Small intestine (tissue), 16 donors: ENCODE measurements at places on chromosomes 3 and 15. TPM values are rescaled to one million over a fixed set of nuclear protein-coding genes. Genes with fewer than 3 reads are reported as not detected.

GRCh38 chr3:71931922-71932321 is 147.0 kb upstream of the PROK2 start:
- H3K27me3 ChIP-seq, result no peaks in the 10 kb centered on the region
- no peak overlapping the region for H3K27ac ChIP-seq
- H3K36me3 ChIP-seq, result no peaks in the 10 kb centered on the region
- H3K4me1 ChIP-seq, result no peaks in the 10 kb centered on the region

GRCh38 chr3:94896994-94897393 is 834.1 kb downstream of the NSUN3 start:
- no peak overlapping the region for H3K4me3 ChIP-seq
- no peaks in the 10 kb centered on the region for H3K27me3 ChIP-seq
- H3K36me3 ChIP-seq, result no peaks in the 10 kb centered on the region

- DNase-seq, result no peak
- H3K4me3 ChIP-seq, result no peak overlapping the region
- no peak overlapping the region for H3K27ac ChIP-seq
- H3K27me3 ChIP-seq, result no peaks in the 10 kb centered on the region
Measured at GRCh38 chr15:32861174-32861573, 143.4 kb downstream of the GREM1 start.

- no peaks in the 10 kb centered on the region for H3K27me3 ChIP-seq
- DNase-seq, result no peak
- no peak overlapping the region for H3K4me3 ChIP-seq
- peaks cover 66% of the 10 kb centered on the region for H3K4me1 ChIP-seq
Measured at GRCh38 chr3:134369231-134369741, 5.0 kb downstream of the AMOTL2 start.

GRCh38 chr15:36594556-36595090 is 15.2 kb downstream of the CDIN1 start:
- H3K4me1 ChIP-seq, result peaks cover 3% of the 10 kb centered on the region
- H3K4me3 ChIP-seq, result no peak overlapping the region
- H3K36me3 ChIP-seq, result no peaks in the 10 kb centered on the region
- DNase-seq, result peak; percentile 22
- no peak overlapping the region for H3K27ac ChIP-seq

DNA sequence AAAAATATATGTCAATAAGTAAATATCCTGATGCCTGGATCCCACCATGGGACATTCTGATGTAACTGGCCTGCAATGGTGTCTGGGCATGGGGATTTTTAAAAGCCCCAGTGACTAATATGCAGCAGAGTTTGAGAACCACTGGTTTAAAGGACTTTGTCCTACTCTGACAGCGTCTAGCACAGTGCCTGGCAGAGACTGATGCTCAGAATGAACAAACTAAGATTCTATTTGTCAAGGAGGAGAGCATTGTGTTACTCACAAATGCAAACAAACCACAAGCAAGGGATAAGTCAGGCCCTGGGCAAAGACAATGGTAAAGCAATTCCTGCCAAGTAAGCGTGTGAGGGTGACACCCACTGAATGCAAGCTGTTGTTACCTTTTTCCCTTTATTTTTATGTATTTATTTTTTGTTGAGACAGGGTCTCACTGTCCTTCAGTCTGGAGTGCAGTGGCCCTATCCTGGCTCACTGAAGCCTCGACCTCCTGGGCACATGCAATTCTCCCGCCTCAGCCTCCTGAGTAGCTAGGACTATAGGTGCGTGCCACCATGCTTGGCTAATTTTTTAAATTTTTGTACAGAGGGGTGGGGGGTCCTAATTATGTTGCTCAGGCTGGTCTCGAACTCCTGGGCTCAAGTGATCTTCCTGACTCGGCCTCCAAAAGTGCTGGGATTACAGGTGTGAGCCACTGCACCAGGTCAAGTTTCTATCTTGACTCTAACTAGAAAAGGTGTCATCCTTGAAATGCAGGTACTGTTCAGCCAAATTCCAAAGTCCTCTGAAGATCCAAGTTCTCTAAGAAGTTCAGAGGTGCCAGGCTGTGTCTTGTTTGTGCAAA is 909 bp upstream of the GPD1L start:
- peaks cover 3% of the 10 kb centered on the region for H3K4me1 ChIP-seq
- H3K4me3 ChIP-seq, result no peak overlapping the region
- no peak for DNase-seq
- no peaks in the 10 kb centered on the region for H3K27me3 ChIP-seq
- H3K27ac ChIP-seq, result no peak overlapping the region

DNA sequence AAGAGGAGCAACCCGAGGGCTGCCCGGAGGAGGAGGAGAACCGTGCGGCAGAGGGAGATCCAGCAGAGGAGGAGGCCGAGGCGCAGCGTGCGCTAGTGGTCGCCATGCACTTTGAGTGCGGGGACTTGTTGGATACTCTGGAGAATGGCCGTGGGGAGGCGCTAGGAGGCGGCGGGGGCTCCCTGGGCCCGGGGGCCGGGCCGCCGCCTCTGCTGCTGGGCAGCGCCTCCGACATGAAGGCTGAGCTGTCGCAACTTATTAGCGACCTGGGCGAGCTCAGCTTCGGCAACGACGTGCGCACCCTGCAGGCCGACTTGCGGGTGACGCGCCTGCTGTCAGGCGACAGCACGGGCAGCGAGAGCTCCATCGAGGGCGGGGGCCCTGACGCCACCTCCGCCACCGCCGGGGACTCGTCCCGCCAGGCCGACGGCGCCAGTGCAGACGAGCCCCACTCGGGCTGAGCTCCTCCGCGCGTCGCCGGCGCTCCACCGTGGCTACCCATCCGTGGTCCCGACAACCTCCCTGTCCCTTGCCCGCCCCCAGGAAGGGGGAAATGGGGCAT is 2.0 kb downstream of the FAM43A start:
- peaks cover 42% of the 10 kb centered on the region for H3K27me3 ChIP-seq
- peak overlapping the region; percentile 54 for H3K4me3 ChIP-seq
- no peaks in the 10 kb centered on the region for H3K36me3 ChIP-seq
- peaks cover 3% of the 10 kb centered on the region for H3K4me1 ChIP-seq
- no peak overlapping the region for H3K27ac ChIP-seq

GRCh38 chr3:45968149-45968548 is 24.9 kb downstream of the CXCR6 start:
- H3K4me1 ChIP-seq, result no peaks in the 10 kb centered on the region
- H3K36me3 ChIP-seq, result peaks cover 33% of the 10 kb centered on the region
- no peak for DNase-seq
- no peak overlapping the region for H3K4me3 ChIP-seq

GRCh38 chr3:177579419-177579818 is 382.1 kb upstream of the TBL1XR1 start:
- no peaks in the 10 kb centered on the region for H3K36me3 ChIP-seq
- no peak overlapping the region for H3K4me3 ChIP-seq
- no peak for DNase-seq
- H3K4me1 ChIP-seq, result peaks cover under 1% of the 10 kb centered on the region

DNA sequence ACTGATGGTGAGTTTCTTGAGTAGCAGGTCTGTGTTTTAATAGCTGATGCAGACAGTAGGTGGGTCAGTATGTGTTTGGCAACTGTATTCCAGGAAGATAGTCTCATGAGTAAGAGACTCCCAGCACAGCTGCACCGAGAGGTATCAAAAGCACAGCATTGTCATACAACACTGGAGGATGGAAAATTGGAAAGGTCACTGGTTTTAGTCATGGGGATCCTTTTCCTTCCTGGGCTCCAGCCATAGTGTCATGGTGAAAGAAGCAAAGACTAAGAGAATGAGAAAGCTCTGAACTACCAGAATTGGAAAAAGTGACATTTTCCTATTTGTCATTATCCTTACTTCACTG is 61.5 kb downstream of the P3H2 start:
- H3K27ac ChIP-seq, result no peak overlapping the region
- no peak overlapping the region for H3K4me3 ChIP-seq
- no peaks in the 10 kb centered on the region for H3K4me1 ChIP-seq
- H3K27me3 ChIP-seq, result no peaks in the 10 kb centered on the region

- H3K4me3 ChIP-seq, result no peak overlapping the region
- no peaks in the 10 kb centered on the region for H3K27me3 ChIP-seq
- H3K36me3 ChIP-seq, result peaks cover 6% of the 10 kb centered on the region
Measured at GRCh38 chr3:161253711-161254110, 32.6 kb downstream of the NMD3 start.

- H3K36me3 ChIP-seq, result no peaks in the 10 kb centered on the region
- H3K4me1 ChIP-seq, result no peaks in the 10 kb centered on the region
- H3K27ac ChIP-seq, result no peak overlapping the region
- H3K4me3 ChIP-seq, result no peak overlapping the region
- peaks cover 3% of the 10 kb centered on the region for H3K27me3 ChIP-seq
Measured at GRCh38 chr15:84035399-84035766, 200.2 kb upstream of the GOLGA6L4 start.

DNA sequence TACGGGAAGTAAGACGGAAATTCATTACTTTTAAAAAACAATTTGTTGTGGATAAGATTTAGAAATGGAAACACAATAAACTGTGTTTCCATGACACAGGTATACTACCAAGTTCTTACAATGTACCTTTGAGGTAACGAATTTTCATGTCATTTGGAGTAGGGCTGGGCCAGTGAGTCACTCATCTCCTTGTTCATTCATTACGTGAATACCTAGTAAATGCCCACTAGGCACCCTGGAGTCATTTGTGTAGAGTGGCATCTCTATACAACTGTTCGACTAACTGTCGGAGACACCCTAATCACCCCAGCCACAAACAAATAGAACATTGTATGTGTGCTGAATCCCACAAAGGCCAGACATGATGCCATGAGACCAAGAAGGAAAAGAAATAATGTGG is 94.8 kb downstream of the IGF1R start:
- H3K4me1 ChIP-seq, result peaks cover 2% of the 10 kb centered on the region
- DNase-seq, result no peak
- H3K36me3 ChIP-seq, result no peaks in the 10 kb centered on the region

DNA sequence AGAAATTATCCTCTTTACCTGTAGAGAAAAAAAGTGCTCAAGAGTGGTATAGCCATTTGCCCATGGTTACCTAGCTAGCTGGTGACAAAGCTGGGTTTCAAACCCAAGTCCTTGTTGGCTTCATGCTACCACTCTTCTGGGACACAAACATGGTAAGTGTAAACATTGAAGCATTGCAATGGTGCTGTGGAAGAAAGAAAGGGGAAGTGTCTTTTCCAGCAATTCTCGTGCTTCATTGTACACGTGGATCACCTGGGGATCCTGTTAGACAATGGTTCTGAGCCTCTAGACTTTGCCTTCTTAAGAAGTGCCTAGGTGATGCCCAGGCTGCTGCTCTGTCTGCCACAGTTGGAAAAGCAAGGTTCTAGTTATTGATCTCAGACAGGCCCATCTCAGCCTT is 134.8 kb upstream of the CTNNB1 start:
- no peaks in the 10 kb centered on the region for H3K4me1 ChIP-seq
- DNase-seq, result no peak
- H3K27me3 ChIP-seq, result no peaks in the 10 kb centered on the region
- no peaks in the 10 kb centered on the region for H3K36me3 ChIP-seq

GRCh38 chr3:55884491-55885285 is 397.6 kb upstream of the WNT5A start:
- no peak overlapping the region for H3K27ac ChIP-seq
- no peak for DNase-seq
- H3K4me3 ChIP-seq, result no peak overlapping the region
- no peaks in the 10 kb centered on the region for H3K36me3 ChIP-seq
- no peaks in the 10 kb centered on the region for H3K27me3 ChIP-seq

GRCh38 chr15:29522373-29523276 is 253.0 kb upstream of the NSMCE3 start:
- H3K4me1 ChIP-seq, result no peaks in the 10 kb centered on the region
- no peak overlapping the region for H3K27ac ChIP-seq
- H3K36me3 ChIP-seq, result no peaks in the 10 kb centered on the region
- H3K27me3 ChIP-seq, result no peaks in the 10 kb centered on the region
- no peak for DNase-seq

DNA sequence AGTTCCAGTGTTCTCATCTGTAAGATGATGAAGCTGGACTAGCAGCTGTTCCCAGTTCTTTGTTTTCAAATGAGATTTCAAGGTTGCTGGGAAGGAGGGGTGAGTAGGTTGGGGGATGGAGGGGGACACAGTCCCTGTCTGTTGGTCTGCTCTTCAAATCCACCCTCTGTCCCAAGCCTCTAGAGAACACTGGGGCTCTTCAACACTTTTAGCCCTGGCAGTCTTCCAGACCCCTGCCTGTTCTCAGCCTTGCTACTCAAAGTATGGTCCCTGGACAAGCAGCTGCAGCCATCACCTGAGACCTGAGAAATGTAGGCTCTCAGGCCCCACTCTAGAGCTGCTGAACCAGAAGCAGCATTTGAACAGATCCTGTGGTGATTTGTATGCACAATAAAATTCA is 41.3 kb downstream of the NEK11 start:
- H3K27ac ChIP-seq, result no peak overlapping the region
- no peak overlapping the region for H3K4me3 ChIP-seq
- no peaks in the 10 kb centered on the region for H3K27me3 ChIP-seq
- H3K36me3 ChIP-seq, result no peaks in the 10 kb centered on the region
- no peak for DNase-seq

- no peaks in the 10 kb centered on the region for H3K27me3 ChIP-seq
- peaks cover 79% of the 10 kb centered on the region for H3K4me1 ChIP-seq
- peak overlapping the region; percentile 97 for H3K27ac ChIP-seq
- H3K36me3 ChIP-seq, result no peaks in the 10 kb centered on the region
- peak; percentile 74 for DNase-seq
- no peak overlapping the region for H3K4me3 ChIP-seq
Measured at GRCh38 chr3:157127831-157128767, 31.8 kb downstream of the CCNL1 start.

DNA sequence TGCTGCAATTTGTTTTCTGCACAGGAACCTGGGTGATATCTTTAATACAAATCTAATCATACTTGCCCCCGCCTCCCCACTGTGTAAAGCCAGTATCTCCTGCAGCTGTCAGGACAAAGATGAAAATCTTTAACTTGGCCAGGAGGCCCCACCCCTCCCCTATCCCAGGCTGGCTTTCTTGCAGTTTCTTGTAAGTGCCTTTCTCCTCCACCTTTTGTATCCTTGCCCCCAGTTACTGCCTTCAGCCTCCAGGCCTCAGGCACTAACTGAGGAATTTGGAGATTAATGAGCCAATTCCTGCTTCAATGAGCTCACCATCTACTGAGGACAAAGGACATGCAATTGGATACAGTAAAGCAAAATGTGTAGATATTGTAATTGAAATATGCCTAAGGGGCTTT is 6.5 kb downstream of the GCSAM start:
- H3K27me3 ChIP-seq, result no peaks in the 10 kb centered on the region
- no peaks in the 10 kb centered on the region for H3K36me3 ChIP-seq
- H3K4me3 ChIP-seq, result no peak overlapping the region
- no peaks in the 10 kb centered on the region for H3K4me1 ChIP-seq
- no peak for DNase-seq

The KBTBD12 gene
- 1.6 TPM for polyA plus RNA-seq

The UBR1 gene
- 5.4 TPM for polyA plus RNA-seq

The FSIP1 gene
- 0.72 TPM for polyA plus RNA-seq

The SPATA16 gene
- not detected for polyA plus RNA-seq

The FAM174B gene
- polyA plus RNA-seq, result 14.6 TPM

The HRG gene
- not detected for polyA plus RNA-seq

The CHRFAM7A gene
- 0.67 TPM for polyA plus RNA-seq

The SAMD7 gene
- polyA plus RNA-seq, result not detected

The LYZL4 gene
- polyA plus RNA-seq, result not detected

The SLCO2A1 gene
- 1.6 TPM for polyA plus RNA-seq

The DPPA2 gene
- 0.03 TPM for polyA plus RNA-seq
